Stimulated activated CD4-positive, alpha-beta T cell treated with anti-CD3 and anti-CD28 coated beads, Interleukin-15, amount 100 ng/mL, for 1 hour (primary cell): ENCODE measurements at places on chromosomes 2 and 18.

GRCh38 chr2:239358062-239358754 lies 42.6 kb downstream of the HDAC4 start:
- no peak for DNase-seq

DNA sequence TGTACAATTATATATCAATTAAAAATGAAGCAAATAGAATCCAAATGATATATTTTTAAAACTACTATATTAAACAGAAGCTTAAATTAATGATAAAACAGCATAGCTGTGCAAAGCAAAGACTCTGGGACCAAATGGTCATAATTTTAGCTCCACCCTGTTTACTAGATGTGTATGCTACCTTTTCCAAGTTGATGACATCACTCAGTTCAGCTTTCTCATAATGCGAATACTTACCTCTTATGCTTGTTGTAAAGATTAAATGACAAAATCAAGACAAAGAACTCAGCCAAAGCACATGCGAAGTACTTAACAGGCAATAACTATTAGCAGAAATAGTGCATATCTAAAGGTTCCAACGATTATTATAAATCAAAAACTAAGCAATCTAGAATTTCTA lies 51.6 kb downstream of the LNPK start:
- no peak for DNase-seq

DNA sequence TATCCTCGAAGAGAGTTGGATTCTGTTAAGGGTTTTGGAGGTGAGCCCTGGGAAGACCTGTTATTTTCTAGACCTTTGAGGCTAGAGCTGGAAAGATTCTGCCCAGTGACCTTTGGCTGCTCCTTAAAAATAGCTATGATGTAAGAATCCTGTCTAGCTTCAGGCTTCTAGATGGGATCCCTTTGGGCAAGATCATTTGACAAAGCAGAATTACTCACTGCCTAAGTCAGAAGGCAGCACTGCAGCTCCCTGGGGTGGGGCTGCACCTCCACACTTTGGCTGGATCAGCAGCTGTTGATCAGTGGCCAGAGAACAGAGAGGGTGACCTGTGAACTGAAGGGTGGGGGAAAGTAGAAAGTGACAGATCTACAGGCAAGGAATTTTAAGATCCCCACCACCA lies 103.8 kb downstream of the ASAP2 start:
- no peak for DNase-seq

- DNase-seq: no peak
Measured at GRCh38 chr2:207334301-207334623, 168.5 kb upstream of the KLF7 start.

- no peak for DNase-seq
Measured at GRCh38 chr2:135851858-135852257, 14.9 kb upstream of the LCT start.

DNA sequence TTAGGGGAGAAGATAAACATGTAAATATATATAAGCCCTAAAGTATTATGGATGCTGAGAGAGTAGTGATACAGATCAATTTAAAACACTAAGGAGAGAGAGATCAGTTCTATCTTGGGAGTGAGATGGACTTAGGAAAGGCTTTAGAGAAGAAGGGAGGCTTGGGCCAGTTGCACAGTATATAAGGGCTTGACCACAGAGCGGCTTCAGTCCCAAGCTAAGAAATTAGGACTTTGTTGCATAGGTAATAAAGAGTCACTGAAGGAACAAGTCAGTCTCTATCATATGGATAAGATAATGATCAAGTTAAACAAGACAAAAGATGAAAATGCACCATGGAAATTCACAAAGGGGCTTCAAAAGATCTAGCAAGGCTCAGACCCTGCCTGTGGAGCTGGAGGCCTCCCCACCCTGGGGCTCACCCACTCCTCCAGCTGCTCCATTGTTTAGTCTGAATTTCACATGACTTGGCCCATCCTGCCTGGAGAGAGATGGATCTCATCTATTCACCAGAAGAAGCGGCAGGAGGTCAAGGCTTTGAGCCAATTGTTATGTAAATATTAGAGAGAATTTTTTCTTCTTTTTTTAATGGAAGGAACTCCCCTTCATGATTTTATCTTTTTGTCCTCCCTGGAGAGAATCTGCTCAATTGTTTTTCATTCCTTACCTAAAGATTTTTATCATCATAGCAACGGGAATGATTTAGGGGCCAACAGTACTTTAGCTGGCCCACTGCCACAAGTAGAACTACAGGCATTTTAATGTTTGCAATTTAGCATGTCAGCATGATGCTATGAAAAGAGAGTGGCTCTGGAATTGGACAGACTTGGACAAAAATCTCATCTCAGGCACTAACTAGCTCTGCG lies 44.0 kb downstream of the GYPC start:
- no peak for DNase-seq

- DNase-seq: no peak
Measured at GRCh38 chr18:71327850-71328249, 1039.0 kb downstream of the SOCS6 start.

DNA sequence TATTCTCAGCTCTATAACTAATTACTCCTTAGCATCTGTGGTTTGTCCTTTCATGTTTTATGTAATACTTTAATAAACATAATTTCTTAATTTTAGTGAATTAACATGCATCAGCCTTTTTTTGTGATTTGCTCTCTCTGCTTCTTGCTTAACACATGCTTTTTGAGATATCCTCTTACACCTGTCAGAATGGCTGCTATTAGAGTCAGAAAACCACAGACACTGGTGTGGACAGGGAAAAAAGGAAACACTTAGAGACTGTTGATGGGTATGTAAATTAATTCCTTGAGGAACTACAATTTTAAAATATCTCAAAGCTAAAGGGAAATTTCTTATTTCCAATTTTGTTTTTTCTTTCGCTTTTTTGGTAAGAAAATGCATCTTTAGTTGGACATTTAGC lies 549.0 kb downstream of the ZNF804A start:
- DNase-seq: no peak

- no peak for DNase-seq
Measured at GRCh38 chr2:240626531-240627300, 1.4 kb downstream of the GPR35 start.

GRCh38 chr2:40098786-40099470 lies 319.9 kb upstream of the THUMPD2 start:
- no peak for DNase-seq

DNA sequence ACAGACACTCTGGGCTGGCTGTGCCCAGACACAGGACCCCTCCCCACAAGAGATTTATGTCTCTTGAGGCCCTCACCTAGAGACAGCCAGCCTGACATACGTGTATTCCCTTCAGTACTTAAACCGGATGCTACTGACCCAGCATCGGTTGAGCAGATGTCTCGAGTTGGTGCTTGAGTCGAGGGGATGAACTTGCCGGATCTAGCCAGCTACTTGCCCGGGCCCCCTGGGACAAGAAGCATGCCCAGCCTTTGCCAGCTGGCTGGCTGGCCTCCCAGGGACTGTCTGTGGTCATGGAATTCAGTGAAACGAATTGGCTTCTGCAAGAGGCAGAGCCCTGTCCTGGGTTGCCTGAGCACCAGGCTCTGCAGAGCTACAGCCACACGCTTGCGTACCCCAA lies 36.0 kb downstream of the DNMT3A start:
- DNase-seq: no peak

DNA sequence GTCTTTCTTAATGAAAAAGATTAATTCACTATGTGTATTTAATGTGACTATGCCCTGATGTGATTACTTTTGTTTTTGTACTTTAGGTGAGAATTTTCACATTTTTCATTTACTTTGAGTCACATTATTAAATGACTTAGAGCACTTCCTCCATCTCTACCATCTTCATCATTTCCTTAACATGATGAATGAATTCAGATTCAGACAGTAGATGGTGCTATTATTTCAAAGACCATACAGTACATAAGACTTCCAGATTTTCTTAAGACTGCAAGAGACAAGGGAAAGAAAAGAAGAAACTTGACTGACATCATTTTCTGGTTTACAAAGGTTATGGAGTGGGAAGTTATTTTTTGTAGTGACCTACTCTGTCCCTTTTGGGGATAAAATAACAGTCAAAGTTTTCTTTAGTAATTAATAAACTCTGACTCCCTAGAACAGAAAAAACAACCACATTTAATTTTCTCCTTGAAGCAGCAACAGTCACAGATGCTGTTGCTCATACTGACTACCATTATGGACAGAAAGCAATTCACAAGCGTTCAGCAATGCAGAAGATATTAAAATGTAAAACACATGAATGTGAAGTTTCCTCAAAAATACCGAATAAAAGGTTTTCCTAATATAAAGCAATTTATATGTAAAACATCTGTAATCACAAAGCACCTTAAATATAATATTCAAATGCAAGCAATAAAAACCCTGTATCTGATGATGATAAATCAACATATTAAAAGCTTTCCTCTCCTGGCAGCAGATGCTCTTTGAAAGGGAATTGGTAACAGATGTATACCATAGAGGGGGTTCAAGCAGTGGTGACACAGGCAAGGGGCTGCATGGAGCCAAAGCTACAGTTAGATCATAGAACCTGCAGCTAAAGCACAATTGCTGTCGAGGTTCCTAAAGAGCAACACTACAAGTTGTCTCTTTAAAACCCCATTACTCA lies 1010.9 kb upstream of the NXPH2 start:
- DNase-seq: no peak

DNA sequence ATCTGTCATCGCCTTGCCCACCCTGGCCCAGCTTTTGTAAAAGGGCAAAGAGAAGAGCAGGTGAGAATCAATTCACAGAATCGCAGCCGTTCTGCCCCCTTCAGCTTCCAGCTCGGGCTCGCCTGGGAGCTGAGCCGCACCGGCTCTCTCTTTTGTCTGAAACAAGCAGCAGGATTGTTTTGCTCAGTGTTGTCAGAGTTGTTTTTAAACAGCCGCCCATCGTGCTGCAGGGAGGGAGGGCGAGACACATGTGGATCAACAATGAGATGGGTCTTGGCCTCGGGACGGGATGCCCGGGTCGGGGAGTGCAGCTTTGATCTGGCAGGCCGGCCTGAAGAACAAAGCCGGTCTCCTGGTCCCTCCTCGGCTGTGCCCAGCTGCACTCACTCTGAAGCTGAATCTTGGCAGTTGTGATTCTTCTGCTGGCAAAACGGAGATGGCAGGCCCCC lies 39.7 kb upstream of the HDAC4 start:
- DNase-seq: no peak

GRCh38 chr18:35289727-35290093 lies 319 bp downstream of the ZSCAN30 start:
- DNase-seq: no peak

- no peak for DNase-seq
Measured at GRCh38 chr18:35390951-35391700, 14.0 kb upstream of the ZNF396 start.

GRCh38 chr2:149902081-149902480 lies 314.5 kb upstream of the MMADHC start:
- no peak for DNase-seq

DNA sequence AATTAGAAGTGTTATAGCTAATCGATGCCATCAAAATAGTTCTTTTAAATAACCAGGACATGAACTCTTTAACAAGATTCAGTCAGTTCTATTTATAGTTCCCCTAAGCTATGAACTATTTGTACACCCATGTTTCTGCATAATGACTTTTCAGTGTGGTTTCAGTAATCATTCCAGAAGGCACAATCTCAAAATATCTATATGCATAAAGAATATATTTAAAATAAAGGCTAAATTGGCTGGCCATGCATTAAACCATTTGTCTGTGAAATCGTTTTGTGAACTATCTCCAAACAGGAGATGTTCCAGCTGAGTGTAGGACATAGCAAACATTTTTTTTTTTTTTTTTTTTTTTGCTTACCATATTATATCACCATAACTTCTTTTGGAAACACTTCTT lies 719.3 kb downstream of the PLCL1 start:
- DNase-seq: no peak

DNA sequence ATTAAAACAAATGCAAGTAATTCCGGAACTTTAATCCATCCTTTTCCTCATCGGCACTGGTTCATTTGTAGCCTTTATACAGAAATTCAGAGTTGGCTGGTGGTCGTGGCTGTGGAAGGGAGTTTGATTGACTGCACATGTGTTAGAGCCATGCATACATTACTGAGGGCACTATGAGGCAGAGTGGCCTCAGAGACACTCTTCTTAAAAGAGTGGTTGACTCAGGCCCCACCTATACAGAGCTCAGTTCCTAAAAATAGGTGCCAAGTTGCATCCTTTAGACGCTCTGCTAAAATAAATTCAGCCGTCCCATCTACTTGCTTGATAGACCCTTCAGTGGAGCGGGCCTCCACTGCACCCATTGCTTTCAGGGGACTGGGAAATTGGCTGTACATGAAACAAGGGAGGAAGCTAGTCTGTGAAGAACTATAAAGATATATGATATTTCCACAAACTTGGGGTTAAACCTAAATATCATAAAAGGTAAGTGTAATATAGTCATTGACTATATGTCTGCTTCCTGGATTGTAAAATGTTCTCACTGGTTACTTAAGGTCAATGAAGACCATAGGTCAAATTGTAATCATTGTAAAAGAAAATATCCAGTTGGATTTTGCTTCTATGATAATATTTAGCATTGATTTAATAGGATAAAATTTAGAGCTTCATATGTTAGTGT lies 298.9 kb downstream of the XIRP2 start:
- no peak for DNase-seq

DNA sequence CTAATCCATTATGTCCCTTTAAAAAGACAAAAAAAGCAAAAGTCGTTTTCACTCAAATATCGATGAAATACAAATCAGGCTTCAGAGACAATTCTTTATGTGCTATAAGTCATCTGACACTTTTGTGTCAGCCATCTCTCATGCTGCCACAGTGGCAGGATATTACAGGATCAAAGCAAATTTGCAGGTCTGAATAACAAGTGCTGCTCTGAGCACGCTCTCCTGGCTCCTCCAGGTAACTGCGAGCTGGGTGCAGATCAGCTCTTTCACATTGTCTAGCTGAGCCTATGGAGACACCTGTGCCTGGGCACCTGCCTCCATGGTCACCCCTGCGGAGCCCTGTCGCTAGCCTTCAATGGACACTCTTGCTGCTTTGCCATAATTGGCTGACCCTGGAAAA lies 250.2 kb upstream of the RAB12 start:
- DNase-seq: no peak

GRCh38 chr18:79874553-79875530 lies 76.6 kb downstream of the SLC66A2 start:
- DNase-seq: no peak
